ENCODE measurements at places on chromosomes 1 and 21.

DNA sequence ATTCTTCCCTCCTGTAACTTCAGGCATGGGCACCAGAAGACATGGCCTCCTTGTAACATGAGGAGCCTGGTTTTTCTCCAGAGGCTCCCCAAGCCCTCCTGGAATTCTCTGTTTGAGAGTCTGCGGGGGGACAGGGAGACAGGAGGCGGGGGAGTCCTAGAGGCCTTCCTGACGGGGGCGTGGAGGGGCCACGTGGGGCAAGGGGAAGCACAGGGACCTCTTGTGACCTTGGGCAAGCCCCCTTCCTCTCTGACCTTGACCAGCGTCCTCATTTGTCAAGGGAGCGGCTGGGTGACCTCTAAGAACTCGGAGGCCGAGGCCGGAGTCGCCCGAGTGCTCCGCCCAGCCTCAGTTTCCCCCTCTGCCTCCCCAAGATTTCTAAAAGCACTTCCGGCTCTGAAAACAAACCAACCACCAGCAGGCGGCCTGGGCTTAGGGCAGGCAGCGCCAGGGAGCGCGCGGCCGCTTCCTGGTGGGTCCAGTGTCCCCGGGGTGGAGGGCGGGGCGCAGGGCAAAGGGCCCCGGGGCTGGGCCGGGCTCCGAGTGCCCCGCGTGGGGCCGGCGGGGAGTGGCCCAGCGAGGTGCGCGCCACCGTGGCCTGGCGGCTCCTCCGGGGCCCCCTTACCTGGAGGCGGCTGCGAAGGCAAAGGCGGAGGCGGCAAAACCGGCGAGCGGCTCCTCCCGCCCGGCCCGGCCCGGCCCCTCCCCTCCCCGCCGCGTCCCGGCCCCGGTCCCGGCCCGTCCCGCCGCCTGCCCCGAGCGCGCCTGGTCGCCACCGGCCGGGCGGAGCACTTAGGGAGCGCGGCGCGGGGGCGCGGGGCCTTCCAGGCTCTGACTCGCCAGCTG is at the start of gene TMCO4:
Gene TMCO4 (minus strand): TSS at position 687 of the 846 bp plus-strand sequence. CDS start 19,158 bp downstream, outside the sequence.
- DNase-seq, result peak; percentile 72

DNA sequence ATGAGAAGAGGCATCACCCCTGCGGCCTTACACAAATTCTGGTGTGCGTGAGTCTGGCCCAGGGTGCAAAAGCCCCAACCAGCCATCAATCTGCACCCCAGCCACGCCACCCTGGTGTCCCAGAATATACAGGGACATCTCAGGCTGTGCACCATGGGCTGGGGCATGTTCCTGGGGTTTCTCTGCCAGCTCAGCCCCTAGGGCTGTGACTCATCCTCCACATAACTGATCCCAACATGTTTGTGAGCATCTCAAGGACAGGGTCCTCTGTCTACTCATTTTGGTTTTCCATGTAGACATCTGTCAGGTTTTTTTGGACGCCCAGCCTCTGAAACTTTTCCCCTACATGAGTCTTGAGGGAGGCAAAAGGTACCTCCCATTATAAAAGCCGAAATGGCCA is 511 bp downstream of the ZNF683 start:
- no peak for DNase-seq

DNA sequence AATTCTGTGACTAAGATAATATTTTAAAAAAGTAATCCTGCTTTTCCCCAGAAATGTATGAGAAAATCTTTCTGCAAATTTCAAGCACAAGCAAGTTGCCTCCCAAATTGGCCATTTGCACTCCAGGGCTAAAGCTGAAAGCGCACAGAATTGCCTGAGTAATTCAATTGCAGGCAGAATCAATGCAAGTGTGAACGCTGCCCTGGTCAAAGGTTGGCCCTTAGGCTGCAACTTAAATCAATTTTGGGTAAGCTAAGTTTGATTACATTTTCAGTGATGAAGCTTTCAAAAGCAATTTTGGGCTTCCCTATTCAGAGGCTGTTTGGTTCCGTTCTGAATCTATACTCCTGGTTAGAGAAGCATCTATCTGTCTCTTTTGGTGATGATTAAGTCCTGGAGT is 501.8 kb upstream of the ZRANB2 start:
- DNase-seq, result no peak

DNA sequence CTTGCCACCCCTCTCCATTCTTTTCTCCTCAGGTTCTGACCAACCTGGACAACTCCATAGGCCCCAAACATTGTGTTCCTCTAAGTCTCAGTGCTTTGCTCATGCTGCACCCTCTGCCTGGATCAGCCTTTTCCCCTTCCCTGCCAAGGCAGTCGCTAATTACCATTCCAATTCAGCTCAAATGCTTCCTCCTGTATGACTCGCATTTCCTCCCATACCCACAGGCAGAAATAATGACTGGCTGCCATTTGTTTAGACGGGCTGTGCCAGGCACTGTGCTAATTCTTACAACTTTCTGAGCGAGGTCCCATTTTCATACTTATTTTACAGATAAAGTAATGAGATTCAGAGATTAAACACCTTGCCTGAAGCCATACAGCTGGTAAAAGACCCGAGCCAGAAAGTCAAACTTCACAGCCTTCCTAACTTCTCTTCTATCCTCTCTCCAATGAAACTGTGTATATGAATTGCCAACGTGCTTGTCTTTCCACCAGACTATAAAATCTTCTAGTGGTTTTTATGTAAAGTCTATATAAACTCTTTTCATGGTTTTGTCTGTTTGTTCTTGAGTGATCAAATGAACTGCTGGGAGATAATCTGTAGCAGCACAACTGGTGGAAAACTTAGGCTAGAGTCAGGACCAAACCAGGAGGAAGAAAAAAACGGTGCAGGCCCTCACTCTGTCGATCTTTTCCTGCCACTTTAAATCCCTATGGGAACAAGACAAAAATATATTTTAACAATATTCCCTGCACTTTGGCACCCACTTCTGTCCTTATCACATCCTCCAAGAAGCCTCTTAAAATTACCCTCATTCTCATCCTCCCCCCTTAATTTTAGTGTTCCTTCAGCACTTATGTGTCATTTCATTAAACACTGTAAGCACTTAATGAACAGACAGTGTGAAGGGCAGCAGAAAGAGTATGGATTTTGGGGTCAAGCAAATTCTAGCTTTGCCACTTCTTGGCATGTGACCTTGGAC is 33.7 kb downstream of the RAB3B start:
- no peak for DNase-seq

- no peak for DNase-seq
These were observed 178.5 kb upstream of the GALNT2 start for GRCh38 chr1:229888561-229889001.

- peak; percentile 20 for DNase-seq
These were observed 15.2 kb downstream of the TINAGL1 start for GRCh38 chr1:31591425-31592093.

- peak; percentile 35 for DNase-seq
These were observed 450.7 kb downstream of the PTPRC start for GRCh38 chr1:199089393-199090122.

DNA sequence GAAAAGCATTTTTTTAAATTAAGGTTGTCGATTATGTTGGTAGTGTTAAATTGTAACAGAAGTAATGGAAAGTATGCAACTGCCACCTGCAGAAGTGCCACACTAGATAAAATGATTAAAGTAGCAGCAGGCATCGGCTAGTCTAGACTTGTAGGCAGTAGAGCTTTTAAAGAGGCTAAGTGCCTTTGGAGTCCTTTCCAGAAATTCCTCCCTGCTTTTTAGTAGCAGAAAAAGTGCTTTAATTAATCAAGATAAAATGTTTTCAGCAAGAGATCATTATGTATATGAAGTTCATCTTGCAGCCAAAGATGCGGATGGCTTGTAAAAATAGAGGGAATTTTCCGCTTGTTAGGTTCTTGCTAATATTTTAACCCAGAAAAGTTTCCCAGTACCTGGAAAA is 87.1 kb upstream of the LRRC8D start:
- DNase-seq, result no peak

GRCh38 chr1:162191396-162192305 is 122.2 kb downstream of the NOS1AP start:
- no peak for DNase-seq

DNA sequence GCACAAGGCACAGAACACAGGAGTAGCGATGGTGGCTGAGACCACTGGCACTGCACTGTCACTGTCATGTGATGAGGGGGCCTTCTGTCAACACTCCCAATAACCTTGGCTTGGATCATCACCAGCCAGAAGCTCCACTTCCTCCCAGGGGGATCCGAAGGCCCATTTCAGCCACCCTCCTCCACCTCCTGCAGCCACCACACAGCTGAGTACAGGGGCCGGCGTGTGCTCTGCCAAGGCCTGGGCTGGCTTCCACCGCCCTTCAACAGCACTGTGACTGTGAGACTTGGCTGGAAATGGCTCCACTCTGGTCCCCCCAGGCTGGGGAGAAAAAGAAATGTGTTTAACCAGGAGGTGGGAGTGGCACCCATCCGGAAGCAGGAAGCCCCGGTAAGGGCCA is 9.9 kb upstream of the NADK start:
- no peak for DNase-seq

- DNase-seq, result peak; percentile 45
These were observed 1.2 kb downstream of the MCOLN2 start for GRCh38 chr1:84995484-84996334.

DNA sequence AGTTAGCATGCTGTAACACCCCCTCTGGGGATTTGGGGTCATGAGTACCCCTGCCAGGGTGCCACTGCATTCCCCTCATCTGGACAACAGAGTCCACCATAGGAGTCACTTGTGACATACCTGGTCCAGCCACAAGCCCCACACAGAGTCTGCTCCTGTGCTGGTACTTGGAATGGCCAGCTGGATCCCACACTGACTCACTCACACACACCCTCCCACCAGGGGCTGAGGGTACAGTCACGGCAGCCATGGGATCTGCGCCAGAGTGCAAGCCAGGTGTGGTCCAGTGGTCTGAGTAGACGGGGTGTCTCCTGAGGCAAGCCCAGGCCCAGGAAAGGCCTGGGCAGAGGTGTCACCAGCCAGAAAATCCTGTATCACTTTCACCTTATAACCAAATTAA is 67.7 kb downstream of the MRPL39 start:
- DNase-seq, result no peak

- no peak for DNase-seq
These were observed 661.7 kb downstream of the KCNT2 start for GRCh38 chr1:195946500-195946899.

DNA sequence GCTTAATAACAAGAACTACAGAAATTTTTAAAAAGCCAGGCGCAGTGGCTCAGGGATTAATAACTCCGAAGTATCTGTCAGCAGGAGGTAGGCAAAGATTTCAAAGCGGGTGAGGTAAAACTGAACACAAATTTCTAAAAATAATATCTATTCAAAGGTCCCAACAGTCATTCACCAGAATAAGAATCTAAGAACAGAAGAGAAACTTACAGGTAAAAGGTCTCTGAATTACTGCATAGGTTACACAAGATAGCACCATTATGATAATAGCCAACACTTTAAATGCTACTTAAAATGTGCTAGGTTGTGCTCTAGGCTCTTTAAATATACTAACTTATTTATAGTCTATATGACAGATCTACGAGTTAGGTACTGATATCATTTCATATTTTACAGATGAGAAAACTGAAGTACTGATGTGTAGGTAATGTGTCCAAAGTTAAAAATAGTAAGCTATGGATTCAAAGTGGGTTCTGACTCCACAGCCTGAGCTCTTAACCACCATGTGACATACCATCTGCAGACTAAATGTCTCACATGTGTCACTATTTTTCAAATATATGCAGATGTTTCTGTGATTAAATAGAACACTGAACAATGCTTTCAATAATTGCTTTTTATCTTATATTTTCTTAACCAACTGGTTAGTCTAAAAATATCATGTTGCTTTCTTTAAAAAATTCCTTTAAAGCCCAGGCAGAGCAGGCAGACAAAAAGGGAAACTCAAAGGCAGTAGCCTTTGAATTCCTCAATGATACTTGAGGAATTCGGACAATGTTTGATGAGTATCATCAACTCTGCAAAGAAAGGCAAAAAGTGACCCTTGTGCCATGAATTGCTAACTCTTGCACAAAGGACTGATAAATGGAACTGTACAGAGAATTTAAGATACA is 80.5 kb upstream of the TTC39A start:
- DNase-seq, result no peak

GRCh38 chr1:116164150-116164549 is 53.0 kb downstream of the MAB21L3 start:
- DNase-seq, result no peak

GRCh38 chr1:24317956-24318614 is 1.1 kb upstream of the GRHL3 start:
- no peak for DNase-seq
